ENCODE measurements at places on chromosomes 16 and 17. TPM values are rescaled to one million over a fixed set of nuclear protein-coding genes. Genes with fewer than 3 reads are reported as not detected.

DNA sequence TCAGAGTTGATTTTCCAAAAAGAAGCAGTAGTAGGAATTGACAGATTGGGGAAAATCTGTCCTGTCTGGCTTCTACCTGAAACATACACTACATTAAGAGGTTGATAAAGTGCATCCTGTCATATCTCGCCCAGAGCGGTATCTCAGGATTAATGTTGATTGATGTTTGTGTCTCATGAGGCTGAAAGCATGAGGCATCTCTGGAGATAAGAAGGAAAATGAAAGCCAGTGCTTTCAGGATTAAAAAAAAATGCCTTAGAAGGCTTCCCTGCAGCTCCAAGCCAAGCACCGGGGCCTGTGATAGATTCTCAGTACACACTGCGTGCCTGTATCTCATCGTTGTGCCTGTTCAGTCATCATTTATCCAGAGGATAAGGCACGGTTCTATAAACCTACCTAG is 26.4 kb upstream of the CD300E start:
- H3K36me3 ChIP-seq = no peaks in the 10 kb centered on the region
- no peak overlapping the region for H3K4me3 ChIP-seq
- no peaks in the 10 kb centered on the region for H3K27me3 ChIP-seq

KRTAP2-2 gene
- total RNA-seq = not detected

GRCh38 chr17:65657251-65657828 is 95.9 kb upstream of the AXIN2 start:
- no peak overlapping the region for H3K27ac ChIP-seq
- H3K27me3 ChIP-seq = no peaks in the 10 kb centered on the region
- H3K36me3 ChIP-seq = no peaks in the 10 kb centered on the region

- no peaks in the 10 kb centered on the region for H3K4me1 ChIP-seq
- H3K36me3 ChIP-seq = no peaks in the 10 kb centered on the region
- peak overlapping the region; percentile 14 for H3K27ac ChIP-seq
These were observed 27.7 kb downstream of the SRL start for GRCh38 chr16:4214215-4214621.

FOXC2 gene
- total RNA-seq = 18.2 TPM

GRCh38 chr17:68610554-68610953 is 9.4 kb upstream of the FAM20A start:
- no peaks in the 10 kb centered on the region for H3K36me3 ChIP-seq
- no peaks in the 10 kb centered on the region for H3K4me1 ChIP-seq
- H3K4me3 ChIP-seq = no peak overlapping the region
- no peak for DNase-seq
- H3K27me3 ChIP-seq = no peaks in the 10 kb centered on the region

DNA sequence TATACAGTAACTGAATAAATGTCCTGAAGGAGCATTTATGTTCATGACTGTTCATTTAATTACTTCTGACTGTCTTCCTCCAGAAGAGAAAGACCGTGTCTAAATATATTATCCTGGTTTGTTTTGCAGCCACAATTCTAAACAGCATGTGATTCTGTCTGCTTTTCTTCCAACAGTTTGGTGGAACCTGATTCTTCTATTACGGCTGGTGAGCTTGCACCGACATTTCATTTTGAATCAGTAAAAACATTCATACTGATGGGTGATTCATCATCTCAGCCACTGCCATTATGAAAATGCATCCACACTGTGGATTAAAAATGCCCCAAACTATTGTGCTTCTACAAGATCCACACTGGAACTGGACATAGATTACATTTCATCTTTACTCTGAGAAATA is 16.9 kb downstream of the KNOP1 start:
- H3K27ac ChIP-seq = peak overlapping the region; percentile 41
- peaks cover 58% of the 10 kb centered on the region for H3K4me1 ChIP-seq
- H3K27me3 ChIP-seq = no peaks in the 10 kb centered on the region
- peaks cover 79% of the 10 kb centered on the region for H3K36me3 ChIP-seq
- H3K4me3 ChIP-seq = no peak overlapping the region

SLC35G6 gene
- not detected for total RNA-seq

SYCE1L gene
- total RNA-seq = 4.8 TPM

DNA sequence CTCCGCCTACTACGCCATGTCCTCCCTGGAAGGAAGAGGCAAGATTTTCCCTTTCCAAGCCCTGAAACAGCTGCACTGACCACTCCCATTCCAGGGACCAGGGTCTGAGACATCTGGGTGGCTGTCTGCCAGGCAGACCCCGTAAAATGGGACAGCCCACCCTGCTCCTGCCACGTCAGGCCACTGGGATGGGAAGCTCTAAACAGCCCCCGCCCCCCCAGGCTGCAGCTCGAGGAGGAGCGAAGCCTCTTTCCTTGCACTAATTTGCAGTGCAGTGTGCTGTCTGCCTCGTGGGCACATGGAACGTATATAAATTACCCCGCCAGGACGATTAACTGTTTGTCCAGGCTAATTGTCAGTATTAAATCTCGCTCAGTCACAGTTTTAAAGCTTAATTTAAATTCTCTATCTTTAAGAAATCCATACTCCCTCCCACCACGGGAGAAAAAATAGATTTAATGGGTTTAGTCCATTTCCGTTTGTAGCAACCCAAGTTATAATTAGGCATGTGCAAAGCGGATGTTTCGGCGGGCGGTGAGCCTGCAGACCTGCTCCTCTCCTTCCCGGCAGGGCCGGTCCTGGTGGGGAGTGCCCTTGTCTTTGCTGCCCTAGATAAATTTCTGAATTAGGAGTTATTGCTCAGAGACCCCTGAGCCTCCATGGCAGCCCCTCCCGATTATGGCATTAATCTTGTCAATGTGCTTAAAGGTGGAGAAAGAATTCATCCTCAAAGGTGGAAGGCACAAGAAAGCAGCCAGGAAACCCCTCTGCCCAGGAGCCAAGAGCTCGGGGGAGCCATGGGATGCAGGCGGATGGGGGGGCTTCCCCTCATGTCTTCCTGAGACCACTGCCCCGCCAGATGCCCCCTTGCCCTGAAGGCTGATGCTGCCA is 268.0 kb upstream of the TNRC6C start:
- no peaks in the 10 kb centered on the region for H3K27me3 ChIP-seq
- DNase-seq = no peak
- peak overlapping the region; percentile 18 for H3K4me3 ChIP-seq
- no peaks in the 10 kb centered on the region for H3K36me3 ChIP-seq

- peaks cover 19% of the 10 kb centered on the region for H3K4me1 ChIP-seq
- peaks cover 20% of the 10 kb centered on the region for H3K36me3 ChIP-seq
- no peak for DNase-seq
- H3K27ac ChIP-seq = no peak overlapping the region
- no peaks in the 10 kb centered on the region for H3K27me3 ChIP-seq
- no peak overlapping the region for H3K4me3 ChIP-seq
These were observed 2.9 kb upstream of the RASL10B start for GRCh38 chr17:35728551-35728950.

ALOX15 gene
- total RNA-seq = not detected

DNA sequence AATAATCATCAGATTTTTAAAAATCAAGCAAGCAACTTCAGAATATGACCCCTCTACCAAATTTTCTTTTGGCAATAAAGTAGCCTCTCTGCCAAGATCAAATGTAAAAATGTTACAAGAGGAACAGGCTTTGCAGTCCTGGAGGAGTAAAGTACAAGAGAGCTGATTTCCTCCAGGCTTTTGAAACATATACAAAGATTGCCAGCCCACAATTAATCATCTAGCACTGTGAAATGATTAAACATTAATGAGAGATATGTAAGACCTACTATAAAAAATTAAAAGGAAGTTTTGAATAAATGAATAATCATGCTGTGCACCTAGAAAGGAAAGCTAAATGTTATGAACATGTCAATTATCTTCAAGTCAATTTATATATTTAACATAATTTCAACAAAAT is 26.3 kb downstream of the TXNDC11 start:
- H3K4me1 ChIP-seq = no peaks in the 10 kb centered on the region
- H3K27me3 ChIP-seq = no peaks in the 10 kb centered on the region
- no peaks in the 10 kb centered on the region for H3K36me3 ChIP-seq
- DNase-seq = no peak

AIPL1 gene
- not detected for total RNA-seq

KRT31 gene
- not detected for total RNA-seq

- H3K4me3 ChIP-seq = no peak overlapping the region
- no peaks in the 10 kb centered on the region for H3K36me3 ChIP-seq
- no peaks in the 10 kb centered on the region for H3K4me1 ChIP-seq
- H3K27ac ChIP-seq = peak overlapping the region; percentile 50
- no peak for DNase-seq
These were observed 29.9 kb downstream of the PLCG2 start for GRCh38 chr16:81808933-81809480.

DNA sequence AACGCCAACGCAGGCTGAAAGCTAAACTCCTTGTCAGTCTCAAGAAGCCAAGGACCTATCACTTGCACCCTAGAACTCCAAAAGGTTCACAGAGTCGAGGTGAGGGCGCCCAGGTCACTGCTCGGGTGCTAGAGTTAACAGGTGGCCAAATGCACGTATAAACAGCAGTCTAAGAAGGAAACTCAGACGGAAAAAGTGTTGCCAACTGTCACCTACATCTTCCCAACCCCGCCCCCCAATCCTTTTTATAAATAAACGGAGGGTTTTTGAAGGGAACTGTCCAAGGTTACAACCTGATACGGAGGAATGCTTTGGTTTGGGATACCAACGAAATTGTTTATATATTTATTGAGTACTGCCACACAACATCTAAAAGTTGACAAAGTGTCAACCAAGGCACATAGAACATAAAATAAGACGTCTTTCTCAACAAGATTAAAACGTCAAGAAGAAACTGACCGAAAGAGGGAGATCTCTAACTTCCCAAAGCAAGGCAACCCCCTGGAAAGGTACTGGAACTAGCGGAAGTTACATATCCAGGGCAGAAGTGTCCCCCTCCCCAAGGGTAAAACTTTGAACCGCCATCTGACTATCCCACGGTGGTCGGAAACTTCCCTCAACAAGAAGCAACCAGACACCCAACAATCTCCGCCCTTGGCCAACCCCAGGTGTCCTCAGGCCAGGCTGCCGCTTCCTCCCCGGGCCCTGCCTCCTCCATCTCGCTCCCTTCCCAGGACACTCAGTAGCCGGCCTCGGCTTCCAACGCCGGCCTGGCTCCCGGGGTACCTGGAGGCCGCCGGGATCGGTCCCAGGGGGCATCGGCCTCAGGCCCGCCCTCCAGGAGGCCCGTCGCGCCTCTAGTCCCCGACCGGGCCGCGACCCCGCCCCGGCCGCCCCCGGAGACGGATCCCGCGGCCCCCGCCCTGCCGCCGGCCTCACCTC is 982 bp downstream of the SPAG9 start:
- peak overlapping the region; percentile 99 for H3K27ac ChIP-seq
- peak; percentile 32 for DNase-seq
- peak overlapping the region; percentile 99 for H3K4me3 ChIP-seq
- H3K27me3 ChIP-seq = no peaks in the 10 kb centered on the region

Measured in tibial nerve (tissue), 4 donors.